Naive thymus-derived CD4-positive, alpha-beta T cell (primary cell): ENCODE measurements at places on chromosomes 6 and 20. TPM values are rescaled to one million over a fixed set of nuclear protein-coding genes. Genes with fewer than 3 reads are reported as not detected.

The CLVS2 gene
- total RNA-seq: not detected

The CNBD2 gene
- total RNA-seq: 2.6 and 2.9 TPM in 2 replicates

The LAMA2 gene
- not detected for total RNA-seq

The PTPRT gene
- total RNA-seq: not detected in 2 replicates

The NRN1 gene
- total RNA-seq: 1.2 TPM

The FUT9 gene
- total RNA-seq: not detected in 2 replicates

The LGSN gene
- not detected for total RNA-seq

The GPANK1 gene
- total RNA-seq: 12.8 TPM

The COL12A1 gene
- total RNA-seq: not detected

The TBC1D32 gene
- 14.7 TPM for total RNA-seq

The RNF146 gene
- 37.7 TPM for total RNA-seq

The ITPA gene
- 38.5 TPM for total RNA-seq

The FILIP1 gene
- total RNA-seq: not detected in 2 replicates

The MYL9 gene
- total RNA-seq: not detected

The TMC2 gene
- total RNA-seq: not detected

The CTAGE9 gene
- not detected for total RNA-seq

The PGC gene
- total RNA-seq: not detected

The CST9 gene
- total RNA-seq: not detected

The MUC22 gene
- not detected for total RNA-seq

The TRIM10 gene
- not detected for total RNA-seq

The KCNQ2 gene
- 0.72 TPM for total RNA-seq

The CST5 gene
- total RNA-seq: not detected

The FBXO5 gene
- total RNA-seq: 3.2 TPM

The ADTRP gene
- 82.7 TPM for total RNA-seq

The MED23 gene
- 57.9 TPM for total RNA-seq

The MATN4 gene
- total RNA-seq: not detected

The PTGIS gene
- total RNA-seq: not detected

The MSH5 gene
- total RNA-seq: 48.0 and 52.2 TPM in 2 replicates

The RPP21 gene
- total RNA-seq: 44.9 TPM
